ENCODE measurements at places on chromosomes 12 and 14.

DNA sequence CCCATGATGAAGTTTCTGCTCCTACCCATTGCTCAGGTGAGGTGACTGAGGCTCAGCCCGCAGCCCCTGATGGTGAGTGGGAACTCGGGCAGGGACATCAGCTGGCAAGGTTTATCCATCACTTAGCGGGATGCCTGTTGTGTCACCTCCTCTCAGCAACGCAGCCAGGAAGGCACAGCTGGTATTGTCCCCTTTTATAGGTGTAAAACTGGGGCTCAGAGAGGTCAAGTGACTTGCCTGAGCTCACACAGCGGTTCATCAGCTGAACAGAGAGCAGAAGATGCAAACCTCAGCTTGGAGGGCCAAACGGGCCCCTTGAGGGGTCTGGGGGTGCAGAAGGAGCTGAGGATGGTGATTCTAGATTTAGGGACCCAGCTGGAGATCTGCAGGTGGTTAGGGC lies 143.6 kb downstream of the PHETA1 start:
- DNase-seq: no peak

DNA sequence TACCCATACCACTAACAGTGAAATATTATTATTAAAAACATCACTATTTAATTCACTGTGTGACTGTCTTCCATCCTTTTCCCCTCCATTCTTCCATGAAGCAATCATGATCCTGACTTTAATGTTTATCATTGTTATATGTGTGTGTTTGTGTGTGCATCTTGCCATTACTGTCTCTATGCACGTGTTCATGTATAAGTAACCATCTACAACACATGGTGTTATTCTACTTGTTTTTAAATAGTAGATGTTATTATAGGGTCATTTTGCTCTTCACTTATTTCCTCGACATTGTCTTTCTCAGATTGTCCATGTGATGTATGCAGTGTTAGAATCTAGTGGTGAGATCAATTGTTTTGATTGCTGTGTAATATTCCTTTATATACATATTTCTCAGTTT lies 195.8 kb downstream of the TRHDE start:
- no peak for DNase-seq

GRCh38 chr14:68820999-68821683 lies 28.3 kb upstream of the ZFP36L1 start:
- peak; percentile 11 for DNase-seq

DNA sequence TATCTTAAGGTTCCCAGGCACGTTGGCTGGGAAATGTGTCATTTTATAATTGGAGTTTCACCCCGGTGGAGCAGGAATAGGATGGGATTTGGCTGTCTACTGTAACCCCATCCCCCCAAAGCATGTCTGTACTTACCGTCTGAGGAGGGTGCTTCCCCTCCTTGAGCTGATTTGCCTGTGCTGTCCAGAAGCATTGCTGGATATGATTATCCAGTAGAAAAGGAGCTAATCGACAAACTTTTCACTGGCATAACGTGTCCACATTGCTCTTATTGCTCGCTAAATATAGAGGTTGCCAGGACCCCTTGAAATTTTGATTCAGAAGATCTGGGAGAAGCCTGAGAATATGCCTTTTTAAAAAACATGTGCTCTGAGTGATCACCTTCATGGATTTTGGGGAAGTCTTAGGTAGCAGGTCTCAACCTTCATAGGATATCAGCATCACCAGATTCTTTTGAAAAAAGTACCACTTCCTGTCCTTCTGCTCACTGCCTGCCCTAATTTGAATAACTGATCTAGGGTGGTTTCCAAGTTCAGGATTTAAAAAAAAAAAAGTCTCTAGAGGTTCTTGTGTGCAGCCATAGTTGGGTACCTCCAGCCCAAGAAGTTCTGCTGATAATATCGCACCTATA lies 80.4 kb upstream of the KCNA1 start:
- no peak for DNase-seq

DNA sequence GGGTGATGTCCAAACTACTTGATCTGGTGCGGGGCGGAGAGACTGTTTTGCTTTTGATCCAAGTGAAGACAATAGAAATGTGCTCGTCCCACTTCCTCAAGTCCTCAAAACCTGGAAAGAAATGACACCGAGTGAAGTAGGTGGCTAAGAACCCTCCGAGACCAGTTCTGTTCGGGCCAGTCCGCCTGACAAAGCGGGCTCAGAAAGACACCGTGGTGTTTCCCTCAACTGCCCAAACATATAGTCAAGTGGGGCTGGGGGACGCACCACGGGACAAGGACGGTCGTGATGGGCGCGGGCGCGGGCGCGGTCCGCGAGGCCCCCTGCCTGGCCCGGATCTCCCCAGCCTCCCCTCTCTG lies 1.6 kb downstream of the PHLDA1 start:
- DNase-seq: peak; percentile 40

- DNase-seq: no peak
Measured at GRCh38 chr14:52348279-52348678, 34.2 kb downstream of the PTGER2 start.

- no peak for DNase-seq
Measured at GRCh38 chr14:91159182-91159581, 45.3 kb downstream of the DGLUCY start.

DNA sequence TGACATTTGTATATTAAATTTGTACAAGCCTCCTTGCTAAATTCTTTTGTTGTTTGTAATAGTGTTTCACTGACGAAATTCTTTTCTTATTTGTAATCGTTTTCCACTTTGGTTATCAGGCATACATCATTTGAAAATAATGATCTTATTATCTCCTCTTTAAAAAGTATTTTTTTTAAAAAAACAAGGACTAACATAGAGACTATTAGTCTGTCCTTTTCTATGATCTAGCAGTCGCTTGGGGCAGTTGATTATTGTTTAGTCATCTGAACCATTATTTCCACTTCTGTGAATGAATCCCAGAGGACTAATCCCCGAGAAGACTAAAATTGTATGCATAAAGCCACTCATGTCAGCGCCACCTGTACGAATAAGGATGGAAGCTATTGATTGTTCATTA lies 11.5 kb downstream of the ADGRD1 start:
- DNase-seq: no peak

DNA sequence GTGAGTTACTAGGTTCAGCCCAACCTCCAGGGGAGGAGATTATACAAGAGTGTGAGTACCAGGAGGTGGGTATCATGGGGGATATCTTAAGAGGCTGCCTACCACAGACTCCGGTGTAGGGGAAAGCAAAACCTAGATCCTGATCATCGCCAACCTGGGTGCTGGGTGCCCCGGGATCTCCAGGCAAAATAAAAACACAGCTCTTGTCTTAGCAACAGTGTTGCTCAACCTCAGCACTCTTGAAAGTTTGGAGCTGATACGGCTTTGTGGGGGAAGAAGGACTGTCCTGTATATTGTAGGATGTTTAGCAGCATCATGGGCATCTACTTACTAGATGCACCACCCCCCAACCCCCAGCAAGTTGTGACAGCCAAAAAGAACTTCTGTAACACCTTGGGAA lies 74.5 kb downstream of the CCDC60 start:
- no peak for DNase-seq

DNA sequence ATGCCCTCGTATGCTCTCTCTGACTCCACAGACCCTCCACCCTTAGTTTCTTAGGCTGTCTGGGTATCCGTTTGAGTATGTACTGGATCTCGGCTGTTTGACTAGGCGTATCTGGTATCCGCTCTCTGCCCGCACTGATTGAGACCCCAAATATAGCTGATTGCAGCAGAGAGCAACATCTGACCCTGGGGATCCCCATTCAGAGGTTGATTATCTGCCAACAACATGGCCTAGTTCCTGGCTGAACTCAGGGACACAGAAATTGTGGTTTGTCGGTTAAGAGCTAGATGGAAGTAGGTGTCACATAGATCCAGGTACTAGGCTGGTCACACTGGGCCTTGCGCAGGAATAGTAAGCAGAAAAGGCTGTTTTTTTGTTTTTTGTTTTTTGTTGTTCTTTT lies 359.9 kb downstream of the FUT8 start:
- no peak for DNase-seq

DNA sequence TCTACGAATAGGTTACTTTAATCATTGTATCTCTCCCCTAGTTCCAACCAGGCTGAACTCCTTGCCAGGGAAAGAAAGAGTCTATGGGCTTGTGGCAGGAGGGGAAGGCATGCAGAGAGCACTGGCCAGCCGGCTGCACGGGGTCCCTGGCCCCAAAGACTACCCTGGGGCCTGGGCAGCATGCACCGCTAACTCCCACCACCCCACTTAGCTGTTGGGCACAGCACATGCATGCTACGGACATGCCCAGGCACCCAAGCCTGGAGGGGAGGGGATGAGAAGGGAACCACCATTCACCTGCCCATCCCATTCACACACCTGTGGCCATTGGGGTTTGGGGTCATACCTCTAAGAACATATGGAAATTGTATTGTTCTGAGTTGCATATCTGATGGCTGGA lies 94.1 kb downstream of the PIK3C2G start:
- DNase-seq: no peak

- DNase-seq: no peak
Measured at GRCh38 chr14:23899788-23900187, 53.8 kb upstream of the DHRS4 start.

DNA sequence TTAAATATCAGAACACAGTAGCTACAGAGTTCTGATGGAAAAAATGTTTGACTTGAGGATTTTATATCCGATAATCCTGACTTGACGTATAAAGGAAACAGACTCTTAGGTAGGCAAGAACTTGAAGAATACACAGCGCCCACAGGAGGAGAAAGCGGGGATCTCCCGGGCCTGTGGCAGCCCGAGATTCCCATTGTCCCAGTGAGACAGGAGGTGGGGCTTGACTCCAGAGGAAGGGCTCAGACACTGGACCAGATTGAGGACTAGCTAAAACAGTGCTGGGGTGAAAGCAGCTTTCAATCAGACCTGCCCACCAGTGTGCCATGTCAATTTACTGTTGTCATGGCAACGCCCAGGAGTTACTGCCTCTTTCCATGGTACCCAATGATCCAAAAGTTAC lies 51.1 kb upstream of the C14orf180 start:
- no peak for DNase-seq

DNA sequence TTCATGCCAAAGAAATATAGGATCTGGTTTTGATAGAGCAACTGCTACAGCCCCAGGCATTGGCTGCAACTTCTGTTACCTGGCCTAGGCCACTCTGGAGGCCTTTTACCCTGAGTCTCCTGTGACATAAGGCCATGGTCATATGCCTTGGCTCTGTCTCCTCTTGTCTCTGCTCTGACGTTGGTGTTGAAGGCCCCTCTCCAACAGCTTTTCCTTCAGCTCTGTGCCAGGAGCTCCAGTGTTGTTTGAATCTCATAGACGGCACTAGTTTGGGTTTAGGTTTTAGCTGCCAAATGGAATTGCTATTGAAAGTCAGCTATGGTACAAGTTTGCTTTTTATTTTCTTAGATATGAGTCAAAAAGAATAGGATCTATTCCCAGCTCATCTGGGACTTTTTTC lies 41.1 kb downstream of the TTLL5 start:
- DNase-seq: no peak

DNA sequence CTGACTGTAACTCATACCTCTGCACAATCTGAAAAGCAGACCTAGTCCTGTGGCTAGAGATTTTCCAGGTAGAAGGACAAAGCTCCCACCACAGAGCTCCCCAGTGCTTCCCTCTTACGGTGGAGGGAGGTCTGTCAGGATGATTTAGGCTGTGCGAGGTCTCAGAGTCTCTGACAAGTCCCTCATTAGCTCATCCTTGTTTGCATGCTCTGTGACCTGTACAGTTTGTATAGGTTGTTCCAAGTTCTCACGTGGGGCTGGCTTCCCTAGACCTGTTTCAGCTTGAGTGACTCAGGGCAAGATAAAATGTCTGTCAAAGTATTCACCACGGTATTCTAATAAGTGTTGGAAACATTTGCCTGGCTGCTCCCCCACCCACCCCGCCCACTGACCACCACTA lies 34.8 kb downstream of the ASCL1 start:
- DNase-seq: no peak

GRCh38 chr14:99792551-99793212 lies 531 bp upstream of the EML1 start:
- DNase-seq: no peak

Measured in activated CD4-positive, alpha-beta T cell treated with anti-CD3 and anti-CD28 coated beads for 48 hours (primary cell).